ENCODE measurements at places on chromosomes 16 and 17. TPM values are rescaled to one million over a fixed set of nuclear protein-coding genes. Genes with fewer than 3 reads are reported as not detected.

ACSM2A gene
- total RNA-seq, result not detected

METRNL gene
- total RNA-seq, result 29.6 TPM

NACA2 gene
- not detected for total RNA-seq

BRICD5 gene
- 1.2 TPM for total RNA-seq

FOXL1 gene
- total RNA-seq, result 38.7 TPM

BRCA1 gene
- 8.0 TPM for total RNA-seq

DNASE1L2 gene
- total RNA-seq, result 6.4 TPM

MYLK3 gene
- 0.13 TPM for total RNA-seq

SLC35G3 gene
- not detected for total RNA-seq

PLCD3 gene
- total RNA-seq, result 36.6 TPM

SP2 gene
- 4.6 TPM for total RNA-seq

RBBP6 gene
- total RNA-seq, result 63.1 TPM

KRTAP4-4 gene
- not detected for total RNA-seq

NAGPA gene
- total RNA-seq, result 25.2 TPM

ABHD15 gene
- total RNA-seq, result 6.7 TPM

SEBOX gene
- not detected for total RNA-seq

TMEM204 gene
- total RNA-seq, result 15.6 TPM

CCL1 gene
- not detected for total RNA-seq

TMC8 gene
- not detected for total RNA-seq

FNDC8 gene
- not detected for total RNA-seq

VTN gene
- 1.4 TPM for total RNA-seq

MYH13 gene
- not detected for total RNA-seq

TNFAIP1 gene
- 21.0 TPM for total RNA-seq

IGSF6 gene
- not detected for total RNA-seq

YBX2 gene
- total RNA-seq, result 3.9 TPM

NPIPA2 gene
- not detected for total RNA-seq

CA5A gene
- not detected for total RNA-seq

ARL17A gene
- 7.7 TPM for total RNA-seq

SULT1A2 gene
- total RNA-seq, result 0.72 TPM

MGAT5B gene
- total RNA-seq, result 0.08 TPM

MT1F gene
- 1.3 TPM for total RNA-seq

UMOD gene
- total RNA-seq, result not detected

Data from epithelial cell of alveolus of lung (primary cell).